ENCODE measurements at places on chromosomes 6 and 20.

DNA sequence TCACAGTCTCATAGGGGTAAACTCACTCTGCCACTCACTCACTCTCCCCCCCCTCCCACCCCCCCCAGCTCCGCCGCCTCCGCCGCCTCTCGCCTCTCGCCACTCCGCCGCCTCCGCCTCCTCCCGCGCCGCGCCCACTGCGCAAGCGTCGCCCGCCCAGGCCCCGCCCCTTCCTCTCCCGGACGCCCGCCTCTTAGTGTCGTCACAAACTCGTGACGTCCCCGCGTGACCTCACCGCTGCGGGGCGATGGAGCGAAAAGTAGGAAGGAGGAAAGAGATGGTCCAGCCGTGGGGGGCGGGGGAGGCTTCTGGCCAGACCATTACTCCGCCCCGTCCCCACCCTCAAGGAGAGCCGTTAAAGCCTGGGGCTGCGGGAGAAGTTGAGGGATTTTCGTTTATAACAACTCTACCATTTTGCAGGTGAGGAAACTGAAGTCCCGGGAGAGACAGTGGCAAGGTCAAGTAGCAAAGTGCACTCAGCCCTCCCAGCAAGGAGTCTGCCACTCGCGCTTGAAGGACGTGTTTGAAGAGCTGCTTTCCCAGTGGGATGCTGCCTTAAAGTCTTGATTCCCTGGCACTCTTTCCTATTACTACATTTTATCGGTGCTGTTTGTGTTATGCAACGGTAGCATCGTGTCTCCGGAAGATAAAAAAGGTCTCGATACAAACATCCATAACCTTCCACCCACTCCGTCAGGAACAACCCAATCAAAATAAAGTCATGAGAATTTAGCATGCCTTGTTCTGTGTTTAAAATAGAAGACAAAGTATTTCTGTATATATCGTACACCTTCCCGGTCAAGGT, at the start of gene ILRUN:
Gene ILRUN, minus strand, starts transcription at position 29 of the 805 bp plus-strand sequence. CDS start 164 bp downstream, outside the sequence.
- DNase-seq: peak; percentile 98

DNA sequence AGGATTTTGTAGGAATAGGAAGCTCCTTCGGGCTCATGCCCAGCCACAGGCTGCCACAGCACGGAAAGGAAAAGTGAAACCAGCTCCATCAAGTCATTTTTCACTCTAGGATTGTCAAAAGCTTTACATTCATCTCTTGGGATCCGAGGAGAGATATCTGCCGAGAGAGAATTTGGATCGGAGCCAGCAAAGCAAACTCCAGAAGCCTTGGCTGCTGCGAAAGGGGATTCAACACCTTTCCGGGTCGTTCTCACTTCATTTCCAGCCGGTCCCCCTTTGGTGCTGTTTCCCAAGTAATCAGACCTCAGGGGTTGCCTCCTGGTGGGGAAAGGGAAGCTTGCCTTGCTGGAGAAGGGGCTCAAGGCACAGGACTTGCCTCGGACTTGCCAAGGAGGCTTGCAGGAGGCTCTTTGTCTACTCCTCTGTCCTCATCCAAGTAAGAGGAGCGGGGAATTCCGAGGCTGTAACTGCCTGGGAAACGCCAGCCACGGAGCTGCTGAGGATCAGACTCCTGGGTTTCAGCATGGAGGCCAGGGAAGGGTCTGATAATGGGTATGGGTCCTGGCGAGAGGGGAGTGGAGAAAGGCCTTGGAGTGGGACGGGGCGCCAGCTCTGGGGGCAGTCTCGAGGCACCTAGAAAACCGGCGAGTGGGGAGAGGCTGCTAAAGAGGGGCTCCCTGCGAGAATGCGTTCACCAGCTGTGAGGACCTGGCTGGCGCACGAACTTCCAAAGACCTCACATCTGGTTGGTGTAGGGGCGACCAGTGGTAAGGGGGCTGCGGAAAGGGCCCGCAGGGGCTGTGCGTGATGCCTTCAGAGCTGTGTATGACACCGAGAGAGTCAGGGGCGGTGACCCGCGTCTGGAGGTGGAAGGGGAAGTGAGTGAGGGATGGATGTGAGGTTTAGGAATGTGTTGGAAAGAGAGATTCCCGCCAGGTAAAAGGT, 702 bp downstream of the ETV7 start:
- DNase-seq: peak; percentile 28

DNA sequence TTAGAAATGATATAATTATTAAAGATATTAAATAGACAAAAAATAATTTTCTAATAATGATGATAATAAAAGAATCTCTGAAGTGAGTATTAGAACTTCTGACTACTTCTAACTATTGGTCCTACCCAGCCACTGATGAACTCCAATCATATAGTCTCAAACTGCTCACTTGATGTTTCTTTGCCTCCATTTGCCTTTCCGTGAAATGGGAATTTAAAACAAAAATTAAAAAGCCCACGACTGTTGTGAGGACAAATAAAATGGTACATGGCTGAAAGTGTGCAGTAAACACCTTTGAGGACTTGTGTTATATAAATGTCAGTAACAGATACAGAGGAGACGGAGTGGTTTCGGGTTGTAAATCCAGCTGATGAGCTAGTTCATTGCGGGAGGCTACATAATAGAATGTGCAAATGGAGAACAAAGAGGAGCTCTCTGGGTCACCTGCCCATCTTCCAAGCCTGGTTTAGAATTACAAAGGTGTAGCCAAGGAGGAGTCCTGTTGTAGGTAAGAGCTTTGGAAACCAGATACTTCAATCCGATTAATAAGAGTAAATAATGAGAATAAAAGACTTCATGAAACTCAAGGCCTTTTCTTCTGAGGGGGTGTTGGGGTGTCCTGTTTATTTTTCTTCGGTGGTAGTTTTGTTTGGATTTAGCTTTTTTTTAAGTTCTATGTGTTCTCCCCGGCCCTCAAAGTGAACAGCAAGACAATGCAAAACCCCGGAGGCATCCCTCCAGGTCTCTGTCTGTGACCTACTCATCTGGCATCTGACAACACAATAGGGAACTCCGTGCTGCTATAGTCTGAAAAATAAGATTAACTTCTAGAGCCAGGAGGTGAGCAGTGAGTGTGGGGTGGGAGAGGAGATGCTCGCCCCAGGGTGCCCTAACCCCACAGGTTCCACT, 4.4 kb upstream of the PXDC1 start:
- no peak for DNase-seq

DNA sequence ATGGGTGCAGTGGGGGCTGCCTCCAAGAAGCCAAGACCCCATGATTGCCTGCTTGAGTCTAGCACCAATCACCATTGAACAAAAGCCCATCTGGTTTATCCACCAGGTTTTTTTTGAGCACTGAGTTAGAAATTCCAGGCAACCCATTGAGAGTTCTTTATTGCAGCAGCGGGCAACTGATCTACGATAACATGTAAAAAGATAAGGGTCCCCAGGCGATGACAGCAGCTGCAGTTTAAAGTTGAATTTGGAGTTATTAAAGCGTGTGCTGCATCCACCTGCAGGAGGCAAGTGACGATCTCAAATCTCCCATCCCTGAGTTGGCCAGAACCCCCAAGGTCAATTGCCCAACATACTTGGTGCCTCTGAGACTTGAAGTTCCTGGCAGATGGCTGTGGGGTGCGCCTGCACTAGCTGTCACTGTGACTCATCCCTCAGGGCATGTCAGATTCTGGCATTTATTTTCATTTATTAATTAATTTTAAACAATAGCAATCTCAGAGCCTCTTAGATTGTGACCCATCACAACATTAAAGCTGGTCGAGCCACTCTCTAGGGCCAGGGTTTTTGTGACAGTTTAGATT, 290.4 kb upstream of the SULF2 start:
- DNase-seq: no peak

- DNase-seq: no peak
These were observed 78.5 kb upstream of the FAM184A start for GRCh38 chr6:119156757-119157505.

DNA sequence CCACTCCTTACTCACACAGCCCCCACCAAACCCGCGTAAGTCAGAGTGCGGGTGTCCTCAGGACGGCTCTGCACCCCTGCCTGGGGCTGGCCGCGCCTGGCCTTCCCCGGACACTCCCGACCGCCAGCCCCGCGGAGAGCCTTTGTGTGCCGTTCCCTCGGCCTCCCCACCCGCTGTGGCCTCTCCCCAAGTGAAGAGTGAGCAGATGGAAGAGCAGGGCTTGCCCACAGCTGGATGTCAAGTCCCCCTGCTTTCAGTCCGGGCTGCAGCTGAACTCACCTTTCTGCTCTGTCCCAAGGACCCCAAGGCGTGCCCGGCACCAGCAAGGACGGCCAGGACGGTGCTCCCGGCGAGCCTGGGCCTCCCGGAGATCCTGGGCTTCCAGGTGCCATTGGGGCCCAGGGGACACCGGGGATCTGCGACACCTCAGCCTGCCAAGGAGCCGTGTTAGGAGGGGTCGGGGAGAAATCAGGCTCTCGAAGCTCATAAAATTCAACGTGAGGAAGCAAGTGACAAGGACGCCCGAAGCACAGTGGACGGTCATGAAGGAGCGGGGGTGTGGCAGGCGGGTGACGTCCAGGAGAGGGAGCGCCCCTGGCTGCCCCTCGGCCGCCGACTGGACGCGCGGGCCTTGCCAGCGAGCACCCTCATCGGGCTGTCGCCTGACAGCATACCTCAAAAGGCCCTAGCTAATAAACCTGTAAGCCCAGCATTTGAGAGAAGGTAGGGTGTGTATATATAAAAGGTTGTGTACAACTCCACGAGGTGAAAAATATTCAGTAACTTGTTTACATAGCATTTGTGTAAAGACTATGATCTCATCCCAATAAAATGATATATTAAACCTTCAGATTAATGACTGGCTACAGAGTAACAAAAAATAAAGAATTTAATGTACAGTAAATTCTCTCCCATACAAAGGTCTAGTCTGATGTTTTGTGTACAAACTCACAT, 21.1 kb downstream of the TCFL5 start:
- DNase-seq: no peak

DNA sequence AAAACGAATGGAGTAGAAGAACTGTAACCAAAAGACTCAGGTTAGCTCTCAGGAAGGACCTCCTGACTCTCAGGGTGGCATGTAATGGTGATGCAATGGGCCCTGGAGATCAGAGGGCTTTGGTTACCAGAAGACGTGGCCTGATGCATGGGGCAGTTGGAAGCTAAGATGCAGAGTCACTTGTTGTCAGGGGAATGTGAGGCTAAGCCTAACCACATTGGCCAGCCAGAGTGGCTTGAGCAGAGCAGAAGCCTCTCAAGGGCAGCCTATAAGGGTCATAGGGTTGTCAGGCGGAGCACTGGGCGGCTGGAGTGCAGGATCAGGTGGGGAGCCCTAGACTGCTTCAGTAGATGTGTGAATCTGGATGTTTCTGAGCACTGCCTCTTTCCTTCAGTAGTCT, 5.9 kb downstream of the CNBD2 start:
- DNase-seq: no peak

GRCh38 chr20:52789716-52790115, 182.4 kb upstream of the TSHZ2 start:
- DNase-seq: no peak

DNA sequence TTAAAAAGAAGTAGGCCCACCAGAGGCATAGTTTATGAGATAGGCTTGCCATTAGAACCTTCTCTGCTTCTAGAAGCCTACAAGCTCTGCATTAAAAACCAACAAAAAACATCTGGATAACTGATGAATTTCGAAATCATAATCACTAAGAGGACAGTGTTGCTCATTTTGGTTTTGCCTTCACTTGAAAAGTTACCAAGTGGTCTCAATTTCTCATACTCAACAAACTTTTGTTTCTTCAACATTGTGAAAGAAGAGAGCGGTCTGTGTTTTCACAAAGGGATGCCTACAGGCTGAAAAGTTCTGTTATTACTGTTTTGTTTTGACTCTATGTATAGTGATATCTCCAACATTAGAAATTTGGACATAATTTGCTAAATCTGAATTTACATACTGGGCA, 98.9 kb downstream of the PDSS2 start:
- DNase-seq: no peak

GRCh38 chr6:91697010-91697695, 1110.3 kb upstream of the MAP3K7 start:
- no peak for DNase-seq

DNA sequence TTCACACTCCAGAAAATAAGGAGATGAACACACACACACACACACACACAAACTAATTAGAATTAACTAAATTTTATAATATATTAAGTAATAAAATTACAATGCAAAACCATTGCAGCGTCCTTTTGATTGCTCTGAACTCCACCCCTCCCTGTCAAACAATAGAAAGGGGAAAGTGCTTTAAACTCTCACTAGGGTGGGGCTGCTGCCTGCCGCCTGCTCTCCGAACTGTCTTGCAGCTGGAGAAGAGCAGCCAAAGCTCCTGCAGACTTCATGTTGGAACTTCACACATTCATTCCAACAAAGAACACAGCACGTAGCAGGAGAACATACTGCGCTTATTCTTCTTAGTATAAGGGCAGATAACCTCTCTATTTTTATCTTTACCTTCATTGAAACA, 83.2 kb downstream of the GCLC start:
- no peak for DNase-seq

DNA sequence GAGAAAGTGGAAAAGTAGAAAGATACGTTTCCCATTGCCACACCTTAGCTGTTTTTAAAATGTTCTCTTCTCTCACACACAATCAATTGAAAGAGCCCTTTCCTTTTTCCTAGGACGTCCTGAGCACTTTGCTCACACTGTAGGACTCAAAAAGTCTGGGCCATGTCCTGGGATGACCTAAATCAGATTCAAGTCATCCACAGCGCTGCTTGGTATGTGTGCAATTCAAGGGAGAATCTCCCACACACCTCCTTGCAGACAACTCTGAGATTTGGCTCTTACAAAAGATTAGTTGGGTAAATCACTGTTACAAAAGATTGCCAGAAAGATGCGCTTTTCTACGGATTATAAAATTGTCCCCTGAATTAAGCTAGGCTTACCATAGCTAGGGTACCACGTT, 130.1 kb downstream of the RNASET2 start:
- no peak for DNase-seq

Measured in CD4-positive, alpha-beta T cell treated with Interleukin-21 for 1 hour (primary cell).